Stimulated activated CD8-positive, alpha-beta memory T cell treated with anti-CD3 and anti-CD28 coated beads, Interleukin-7, amount 100 ng/mL, for 48 hours (primary cell): ENCODE measurements at places on chromosomes 2 and 18.

- DNase-seq = no peak
These were observed 42.6 kb downstream of the GALNT1 start for GRCh38 chr18:35624146-35624545.

DNA sequence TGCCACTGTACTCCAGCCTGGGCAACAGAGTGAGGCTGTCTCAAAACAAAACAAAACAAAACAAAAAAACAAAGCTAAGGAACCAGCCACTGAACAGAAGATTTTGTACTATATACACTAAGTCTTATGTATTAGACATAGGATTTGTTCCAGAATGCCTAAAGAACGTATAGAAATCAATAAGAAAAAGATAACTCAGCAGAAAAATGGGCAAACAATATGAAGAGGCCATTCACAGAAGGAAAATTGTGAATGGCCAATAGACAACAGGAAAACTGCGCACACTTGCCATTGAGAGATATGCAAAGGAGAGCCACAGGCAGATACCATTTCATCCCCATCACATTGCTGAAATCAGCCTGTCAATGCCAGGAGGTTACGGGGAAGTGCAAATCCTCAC is 14.9 kb upstream of the UBE2F start:
- no peak for DNase-seq

DNA sequence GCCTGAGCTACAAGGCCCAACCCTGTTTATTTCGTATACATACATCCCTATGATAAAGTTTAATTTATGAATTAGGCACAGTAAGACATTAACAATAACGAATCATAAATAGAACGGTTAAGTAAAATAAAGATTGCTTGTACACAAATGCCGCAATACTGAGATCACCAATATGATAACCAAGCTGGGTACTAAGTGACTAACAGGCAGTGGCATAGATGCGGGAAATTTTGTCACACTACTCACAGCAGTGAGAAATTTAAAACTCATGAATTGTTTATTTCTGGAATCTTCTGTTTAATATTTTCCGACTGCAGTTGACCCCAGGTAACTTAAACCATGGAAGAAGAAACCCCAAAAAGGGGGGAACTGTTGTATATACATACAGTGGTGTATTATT is 33.4 kb downstream of the NEURL3 start:
- DNase-seq = no peak

- no peak for DNase-seq
These were observed 2.3 kb upstream of the ITGA4 start for GRCh38 chr2:181454686-181455450.

DNA sequence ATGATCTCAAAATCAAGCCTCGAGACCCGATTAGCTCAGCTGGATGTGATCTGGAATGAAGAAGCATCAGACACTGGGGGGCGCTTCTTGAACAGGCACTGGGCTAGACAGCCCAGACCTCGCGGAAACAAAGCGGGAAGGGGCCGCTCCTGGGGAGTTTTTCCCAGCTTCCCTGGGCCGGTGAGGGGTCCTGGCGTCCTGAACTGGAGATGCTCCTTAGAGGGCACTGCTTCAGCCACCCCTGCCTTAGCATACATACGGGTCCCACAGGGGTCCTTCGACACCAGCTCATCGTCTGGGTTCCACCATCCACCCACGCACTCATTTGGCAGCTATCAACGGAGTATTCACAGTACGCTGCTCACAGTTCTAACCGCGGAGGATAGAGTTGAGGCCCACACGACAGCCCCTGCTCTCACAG is 146.7 kb downstream of the TSN start:
- DNase-seq = no peak

DNA sequence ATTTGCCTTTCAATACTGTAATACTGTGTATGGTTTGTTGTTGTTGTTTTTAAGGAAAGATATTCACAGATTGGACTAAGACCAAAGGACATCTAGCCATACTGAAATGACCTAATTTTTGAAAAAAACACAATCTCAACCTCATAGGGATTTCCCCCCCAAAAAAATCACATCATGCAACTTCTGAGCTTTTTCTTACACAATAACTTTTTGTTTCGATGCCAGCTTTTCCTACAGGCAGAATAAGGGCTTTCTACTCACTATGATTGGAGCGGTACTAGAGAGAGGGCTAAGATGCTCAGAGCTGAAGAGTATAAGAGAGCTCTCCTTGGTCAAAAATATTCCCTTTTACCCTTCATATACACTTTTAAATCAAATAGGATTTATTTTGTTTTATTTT is 32.4 kb upstream of the SLC3A1 start:
- no peak for DNase-seq

DNA sequence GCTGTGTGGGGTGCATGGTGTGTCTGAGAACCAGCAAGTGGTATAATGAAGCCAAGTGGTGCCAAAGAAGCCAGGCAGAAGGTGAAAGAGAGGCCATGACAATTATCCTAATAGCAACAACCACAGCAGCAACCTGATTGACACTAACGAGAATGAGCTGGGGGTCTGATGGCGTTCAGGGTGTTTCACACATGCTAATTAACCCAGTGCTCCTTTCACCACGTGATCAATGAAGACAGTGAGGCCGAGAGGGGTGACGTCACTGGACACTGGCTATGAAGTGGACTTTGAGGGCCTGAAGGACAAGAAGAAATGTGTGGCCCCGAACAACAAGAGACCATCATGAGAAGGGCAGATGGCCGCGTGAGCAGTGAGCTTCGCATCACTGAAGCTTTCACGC is 364.4 kb upstream of the ID2 start:
- DNase-seq = no peak

DNA sequence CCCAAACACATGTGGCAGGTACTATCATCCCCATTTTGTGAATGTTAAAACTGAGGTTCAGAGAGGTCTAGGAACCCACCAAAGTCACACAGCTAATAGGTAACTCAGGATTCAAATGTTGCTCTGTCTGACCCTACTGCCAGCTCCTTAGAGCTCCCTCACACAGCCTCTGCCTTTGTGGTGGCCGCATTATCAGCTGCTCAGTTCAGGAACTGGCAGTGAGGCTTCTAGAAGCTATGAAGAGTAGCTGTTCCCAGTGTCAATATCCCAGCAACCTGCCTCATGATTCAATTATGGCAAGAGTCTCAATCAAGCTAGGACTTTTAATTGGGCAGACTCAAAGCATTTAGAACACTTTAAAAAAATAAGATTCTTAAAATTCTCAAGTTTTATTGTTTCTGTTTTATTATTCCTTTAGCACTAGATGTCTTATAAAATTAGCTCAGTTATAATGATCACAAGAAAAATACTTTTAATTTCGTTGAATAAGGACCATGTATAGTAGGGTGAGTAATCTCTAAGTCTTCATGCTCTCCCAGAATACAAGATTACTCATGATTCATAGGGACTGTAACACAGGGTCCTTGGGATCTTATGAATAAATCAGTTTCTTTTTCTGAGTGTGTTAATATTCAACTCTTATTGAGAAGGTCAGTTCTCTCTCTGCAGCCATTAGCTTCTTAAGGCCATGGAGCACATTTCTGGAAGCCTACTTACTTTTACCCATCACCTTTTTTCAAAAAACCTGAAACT is 342.7 kb downstream of the RND3 start:
- DNase-seq = no peak

DNA sequence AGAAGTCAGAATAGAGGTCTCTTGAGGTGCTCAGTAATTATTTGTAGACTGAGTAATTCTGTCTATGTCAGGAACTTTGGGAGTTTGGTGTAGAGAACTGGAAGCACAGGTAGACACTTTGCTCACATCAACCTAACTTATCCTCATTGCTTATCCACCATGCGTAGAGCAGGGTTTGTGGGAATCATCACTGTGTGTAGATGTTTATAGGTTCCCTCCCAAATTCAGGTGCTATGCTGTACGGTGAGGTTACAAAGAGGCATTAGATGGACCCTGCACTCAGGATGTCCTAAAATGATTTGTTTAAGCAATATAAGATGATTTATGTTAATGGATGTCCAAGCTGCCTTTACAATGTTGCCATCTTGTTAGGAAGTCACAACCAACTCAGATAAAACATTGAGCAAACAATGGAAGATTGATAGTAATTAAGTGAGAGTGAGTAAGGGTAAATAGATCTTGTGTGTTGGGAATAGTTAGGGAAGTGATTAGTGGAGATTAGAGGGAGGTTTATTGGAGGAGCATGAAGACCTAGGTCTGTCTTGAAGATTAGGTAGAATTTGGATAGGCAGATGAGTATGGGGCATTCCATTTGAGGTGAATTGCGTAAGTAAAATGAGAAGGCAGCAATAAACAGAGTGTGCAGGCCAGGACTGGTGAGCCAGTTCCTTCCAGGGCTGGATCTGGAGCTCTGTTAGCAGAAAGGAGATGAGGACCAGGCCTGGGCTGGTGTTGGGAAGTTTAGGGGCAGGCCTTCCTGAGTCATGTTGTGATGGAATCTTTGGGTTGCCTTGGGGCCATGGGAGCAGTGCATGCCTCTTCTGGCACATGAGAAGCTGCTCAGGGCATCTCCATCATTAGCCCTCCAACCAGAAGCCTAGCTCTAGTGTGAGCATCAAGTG is 12.1 kb downstream of the EPAS1 start:
- DNase-seq = no peak

GRCh38 chr2:54658564-54659071 is 64.8 kb upstream of the EML6 start:
- no peak for DNase-seq

DNA sequence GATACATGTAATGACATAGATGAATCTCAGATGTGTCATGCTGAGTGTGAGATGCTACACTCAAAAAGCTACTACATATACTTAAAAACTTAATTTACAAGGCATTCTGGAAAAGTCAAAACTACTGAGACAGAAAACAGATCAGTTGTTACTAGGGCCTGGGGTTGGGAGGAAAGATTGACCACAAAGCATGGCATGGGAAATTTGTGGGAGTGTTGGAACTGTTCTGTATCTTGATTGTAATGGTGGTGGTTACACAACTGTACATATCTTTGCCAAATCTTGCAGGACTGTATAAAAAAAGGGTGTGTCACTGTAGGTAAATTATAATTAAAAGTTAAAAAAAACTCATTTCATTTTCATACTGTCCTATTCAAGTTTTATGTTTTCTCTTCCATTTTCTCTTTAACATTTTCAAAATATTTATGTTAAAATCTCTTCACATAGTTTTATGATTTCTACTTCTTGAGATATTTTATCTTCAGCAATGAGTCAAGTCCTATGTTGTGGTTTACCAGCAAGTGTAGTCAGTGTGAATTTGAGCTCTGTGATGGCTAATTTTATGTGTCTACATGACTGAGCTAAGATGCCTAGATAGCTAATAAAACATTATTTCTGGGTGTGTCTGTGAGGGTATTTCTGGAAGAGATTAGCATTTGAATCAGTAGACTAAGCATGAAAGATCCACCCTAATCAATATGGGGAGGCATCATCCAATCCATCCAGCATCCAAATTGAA is 58.6 kb upstream of the VRK2 start:
- DNase-seq = no peak

- no peak for DNase-seq
These were observed 38.7 kb downstream of the RPL31 start for GRCh38 chr2:101040761-101041160.

DNA sequence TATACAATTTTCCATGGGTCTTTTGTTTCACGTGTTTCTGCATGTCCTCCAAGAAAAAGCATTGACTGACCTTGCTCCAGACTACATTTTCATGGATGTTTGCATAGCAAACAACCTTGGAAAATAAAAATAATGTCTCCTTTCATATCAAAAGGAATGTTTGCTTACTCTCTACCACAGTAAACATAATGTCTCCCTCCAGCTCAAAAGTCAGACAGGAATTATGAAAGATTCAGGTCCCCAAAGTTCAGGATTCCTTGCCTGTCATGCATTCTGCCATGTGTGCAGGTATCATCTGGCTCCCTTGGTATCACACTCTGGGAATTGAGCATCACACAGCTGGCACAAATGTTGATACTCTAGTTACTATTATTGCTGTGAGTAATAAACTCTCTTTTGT is 103.1 kb upstream of the ZC3H15 start:
- DNase-seq = no peak

- DNase-seq = no peak
These were observed 516.9 kb upstream of the DSEL start for GRCh38 chr18:68033466-68033865.

- no peak for DNase-seq
These were observed 16.2 kb downstream of the ATF2 start for GRCh38 chr2:175151791-175152190.

GRCh38 chr18:13006531-13007247 is 15.5 kb downstream of the CEP192 start:
- DNase-seq = no peak

DNA sequence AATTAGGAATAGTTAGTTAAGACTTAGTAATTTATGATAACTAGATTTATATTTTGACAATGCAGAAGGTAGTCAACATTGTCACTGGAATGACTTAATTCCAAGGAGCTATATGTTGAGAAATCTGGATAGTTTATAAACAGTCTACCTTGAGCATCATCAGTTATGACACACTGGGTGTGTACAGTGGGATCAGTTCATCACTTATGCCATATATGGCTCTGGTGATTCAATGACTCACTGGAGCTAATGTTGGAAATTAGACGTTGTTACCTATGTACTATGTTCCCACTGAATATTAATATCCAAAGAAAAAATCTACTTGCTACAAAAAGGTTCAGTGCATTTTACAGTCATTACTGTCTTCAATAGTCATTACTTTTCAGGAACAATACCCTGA is 34.0 kb upstream of the ITPRID2 start:
- DNase-seq = no peak

DNA sequence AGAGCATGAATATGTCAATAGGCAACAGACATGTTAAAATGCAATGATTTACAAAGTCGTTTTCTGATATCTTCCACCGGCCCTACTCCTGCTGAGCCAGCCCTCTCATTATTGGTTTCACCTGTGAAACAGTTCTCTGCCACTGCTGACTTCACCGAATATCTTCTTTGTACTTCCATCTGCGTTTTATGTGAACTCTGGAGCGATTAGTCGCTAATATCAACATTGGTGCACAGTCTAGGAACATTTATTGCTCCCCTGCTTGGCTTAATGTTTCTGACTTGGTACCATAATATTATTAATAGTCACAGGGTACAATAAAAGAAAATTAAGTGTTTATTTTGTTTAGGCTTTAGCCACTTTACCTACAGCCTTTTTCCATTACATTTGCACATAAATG is 105.5 kb downstream of the NCKAP5 start:
- DNase-seq = no peak

DNA sequence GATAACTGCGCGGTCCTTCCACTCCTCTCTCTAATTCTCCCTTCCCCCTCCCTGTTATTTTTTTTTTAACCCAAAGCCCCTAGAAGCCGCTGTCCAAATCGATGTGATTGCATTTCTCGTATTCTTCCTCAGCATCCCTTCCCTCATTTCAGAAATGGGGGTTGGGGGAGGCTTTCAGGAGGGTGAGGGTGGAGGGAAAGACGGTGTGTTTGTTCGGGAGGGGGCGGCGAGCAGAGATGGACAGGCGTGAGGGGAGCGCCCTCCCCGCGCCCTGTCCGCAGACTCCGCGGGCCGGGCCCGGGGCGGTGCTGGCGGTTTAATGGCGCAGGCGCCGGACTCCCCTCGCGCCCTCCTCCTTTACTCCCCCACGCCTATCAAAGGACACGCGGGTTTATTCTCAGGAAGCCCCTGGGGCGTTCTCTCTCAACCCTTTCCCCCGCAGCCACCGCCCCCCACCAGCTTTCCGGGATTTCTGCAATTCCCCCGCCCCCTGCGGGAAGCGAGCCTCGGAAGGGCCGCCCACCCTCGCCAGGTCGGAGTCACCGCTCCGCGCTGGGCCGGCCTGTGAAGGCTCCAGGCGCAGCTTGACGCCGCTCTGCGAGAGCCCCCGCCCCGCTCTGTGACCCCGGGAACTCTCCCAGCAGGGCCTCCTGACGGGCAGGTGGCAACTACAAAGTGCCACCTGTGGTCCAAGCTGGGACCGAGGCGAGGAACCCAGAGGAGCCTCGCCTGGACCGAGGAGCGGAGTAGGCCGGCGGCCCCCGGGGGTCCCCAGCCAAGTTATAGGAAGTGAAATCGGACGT is 981 bp downstream of the ST8SIA3 start:
- no peak for DNase-seq
